ENCODE measurements at places on chromosomes 5 and 9.

- DNase-seq, result no peak
Measured at GRCh38 chr9:103399535-103399934, 404.4 kb downstream of the CYLC2 start.

GRCh38 chr9:26800322-26800721 is 92.3 kb downstream of the CAAP1 start:
- DNase-seq, result no peak

DNA sequence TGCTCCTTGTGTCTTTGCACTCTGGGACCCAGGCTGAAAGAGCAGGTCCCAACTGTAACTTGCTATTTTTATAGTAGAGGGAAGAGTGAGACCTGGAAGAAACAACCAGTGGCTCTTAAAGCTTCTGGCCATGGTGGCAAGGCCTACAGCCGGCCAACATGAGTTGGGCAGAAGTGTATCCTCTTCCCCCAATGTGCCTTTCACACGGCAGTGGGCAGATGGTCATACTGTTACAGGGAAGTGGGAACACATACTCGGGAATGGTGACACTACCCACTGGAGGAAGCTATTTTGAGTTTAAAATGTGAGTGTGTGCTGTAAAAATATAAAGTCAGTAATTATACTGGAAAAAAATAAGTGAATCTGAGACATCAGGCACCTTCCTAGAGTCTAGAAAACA is 116.0 kb downstream of the MVB12B start:
- no peak for DNase-seq

DNA sequence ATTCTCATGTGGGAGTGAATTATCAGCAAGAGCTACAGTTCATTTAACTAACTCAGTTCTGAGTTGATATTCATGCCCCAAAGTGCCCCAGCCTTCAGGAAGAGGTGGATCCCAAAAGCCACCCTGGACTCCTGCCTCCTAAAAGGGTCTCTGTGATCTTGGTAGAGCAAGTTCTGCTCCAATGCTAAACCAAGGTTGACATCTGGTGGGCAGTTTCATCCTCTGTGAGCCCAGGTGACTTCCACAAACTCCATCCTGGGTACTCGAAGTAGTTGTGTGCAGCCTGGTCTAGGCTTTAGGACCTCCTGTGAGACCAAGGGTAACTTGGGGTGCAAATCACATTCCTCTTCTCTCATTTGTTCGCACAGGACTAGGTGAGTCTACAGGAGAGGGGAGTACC is 816.8 kb downstream of the MTRR start:
- no peak for DNase-seq

DNA sequence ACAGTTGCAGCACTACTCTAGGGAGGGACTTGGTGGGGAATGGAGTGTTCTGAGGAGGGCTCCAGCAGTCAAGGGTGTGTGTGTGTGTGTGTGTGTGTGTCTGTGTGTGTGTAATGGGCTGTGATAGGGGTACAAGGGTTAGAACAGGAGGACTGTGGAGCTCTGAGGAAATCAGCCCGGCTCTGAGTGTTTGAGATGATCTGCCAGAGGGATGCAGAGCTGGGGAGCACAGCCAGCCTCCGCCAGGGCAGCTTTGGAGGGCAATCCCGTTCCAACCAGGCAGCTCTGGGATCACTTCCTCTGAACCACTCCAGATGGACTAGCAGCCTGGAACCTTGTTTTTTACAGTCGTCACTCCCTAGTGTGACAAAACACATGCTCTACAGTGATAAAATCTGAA is 3.0 kb upstream of the SLC6A7 start:
- no peak for DNase-seq

DNA sequence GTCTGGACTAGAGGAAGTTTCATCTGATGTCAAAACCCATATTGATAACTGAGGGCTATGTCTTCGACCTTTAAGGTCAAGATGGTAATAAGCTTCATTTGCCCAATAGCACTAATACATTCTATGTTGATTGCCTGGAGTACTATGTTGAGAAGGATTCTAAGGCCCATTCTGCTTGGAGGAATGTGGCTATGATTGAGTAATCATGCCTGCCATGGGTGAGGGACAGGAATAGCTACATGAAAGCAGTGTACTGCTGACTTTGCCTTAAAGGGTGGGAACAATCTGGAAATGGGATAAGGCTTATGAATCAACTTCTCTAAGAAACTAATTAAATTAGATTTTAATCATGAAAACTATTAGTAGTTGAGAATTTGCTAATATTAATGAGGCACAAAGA is 13.6 kb downstream of the NNT start:
- DNase-seq, result no peak

- DNase-seq, result no peak
Measured at GRCh38 chr5:26940994-26941393, 97.4 kb downstream of the CDH9 start.

GRCh38 chr9:75540185-75540584 is 350.3 kb upstream of the PCSK5 start:
- no peak for DNase-seq

DNA sequence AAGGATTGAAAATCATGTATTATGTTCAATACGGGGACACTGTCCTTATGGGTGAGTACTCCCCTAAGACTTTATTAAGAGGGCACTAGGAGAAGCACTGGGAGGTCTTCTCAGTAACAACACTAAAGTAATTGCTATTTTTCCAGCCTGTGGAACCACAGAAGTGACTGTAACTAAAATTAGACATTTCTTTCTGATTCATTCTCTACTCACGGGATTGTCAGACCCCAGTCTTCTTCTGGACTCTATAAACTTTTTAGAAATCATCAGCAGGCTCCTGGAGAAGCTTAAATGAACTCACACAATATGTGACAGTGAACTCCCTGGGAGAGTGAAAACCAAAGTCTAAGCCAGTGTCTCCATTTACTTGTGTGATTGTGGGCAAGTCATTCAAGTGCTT is 14.5 kb downstream of the TLR4 start:
- DNase-seq, result no peak

DNA sequence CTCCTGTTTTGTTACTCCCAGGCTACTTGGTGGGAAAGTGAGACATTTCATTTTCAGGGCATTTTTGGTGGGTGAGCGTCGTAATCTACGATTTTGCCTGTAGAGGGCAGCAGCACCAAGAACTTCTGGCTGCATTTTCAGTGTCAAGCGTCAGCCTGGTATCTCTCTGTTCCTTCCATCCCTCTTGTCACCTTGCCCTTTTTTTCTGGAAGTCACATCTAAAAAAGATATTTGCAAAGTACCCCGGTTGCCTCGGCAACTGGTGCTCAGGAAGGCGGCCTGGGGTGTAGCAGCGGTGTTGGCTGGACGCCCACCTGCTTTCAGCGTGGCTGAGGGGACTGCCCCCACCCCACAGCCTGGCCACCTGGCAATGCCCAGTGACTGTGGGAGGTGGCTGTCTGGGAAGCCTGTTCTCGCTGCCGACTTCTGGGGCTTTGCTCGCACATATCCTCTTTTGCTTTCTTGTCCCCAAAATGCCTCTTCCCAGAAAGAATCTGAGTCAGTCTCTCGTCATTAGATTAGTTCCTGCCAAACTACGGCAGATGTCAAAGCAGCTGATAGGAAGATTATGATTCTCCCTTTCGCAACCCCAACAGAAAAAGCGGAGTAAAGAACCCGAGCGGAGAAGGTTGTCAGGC is 84.5 kb downstream of the ACER2 start:
- DNase-seq, result peak; percentile 37

- no peak for DNase-seq
Measured at GRCh38 chr5:166906991-166907713, 1384.3 kb upstream of the WWC1 start.

DNA sequence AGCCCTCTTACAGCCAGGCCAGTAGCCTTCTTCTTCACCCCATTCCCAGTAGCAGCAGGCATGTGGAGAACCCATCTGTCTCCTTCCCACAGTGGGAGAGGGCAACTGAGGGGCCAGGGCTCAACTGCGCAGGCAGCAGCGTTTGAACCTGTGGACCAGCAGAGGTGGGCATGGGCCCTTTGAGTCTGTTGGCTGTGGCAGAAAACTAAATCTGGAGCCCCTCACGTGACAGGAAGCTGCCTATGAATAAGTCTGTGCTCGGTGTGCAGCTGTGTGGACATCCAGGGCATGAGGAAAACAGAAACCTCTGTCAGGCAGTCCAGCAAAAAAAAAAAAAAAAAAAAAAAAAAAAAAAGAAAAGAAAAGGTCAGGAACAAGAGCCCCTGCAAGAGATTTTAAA is 189.2 kb upstream of the NR3C1 start:
- no peak for DNase-seq

DNA sequence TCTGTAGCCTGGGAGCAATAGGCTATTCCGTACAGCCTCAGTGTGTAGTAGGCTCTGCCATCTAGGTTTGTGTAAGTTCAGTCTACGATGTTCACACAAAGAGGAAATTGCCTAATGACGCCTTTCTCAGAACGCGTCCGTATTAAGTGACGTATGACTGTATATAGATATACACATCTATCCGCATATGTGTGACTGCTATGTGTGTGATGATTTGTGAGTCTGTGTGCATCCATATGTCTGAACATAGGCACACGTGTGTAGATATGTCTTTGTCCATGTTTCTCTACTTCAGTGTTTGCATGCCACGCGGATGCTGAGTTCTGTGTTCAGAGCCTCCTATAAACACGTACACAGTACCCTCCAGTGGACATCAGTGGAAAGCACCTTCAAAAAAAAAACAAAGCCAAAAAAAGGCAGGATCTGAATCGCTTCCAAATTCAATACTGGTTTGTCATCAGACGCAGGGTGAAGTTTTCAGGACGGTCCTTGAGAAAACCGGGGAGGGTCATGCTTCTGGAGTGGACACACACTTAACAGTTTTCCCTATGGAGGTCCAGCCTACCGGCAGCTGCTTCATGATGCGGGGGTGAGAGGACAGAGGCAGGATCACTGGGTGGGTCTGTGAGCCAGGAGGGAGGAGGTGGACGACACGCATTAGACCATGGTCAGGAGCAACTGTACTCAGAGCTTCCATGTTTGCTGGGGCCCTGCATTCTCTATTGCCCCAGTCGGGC is 29.5 kb upstream of the ALDH1B1 start:
- peak; percentile 3 for DNase-seq

Data from CD4-positive, alpha-beta T cell treated with Interleukin-15 for 4 hours (primary cell).